Lower lobe of right lung (tissue), 2 donors: ENCODE measurements at places on chromosomes 11 and 22.

DNA sequence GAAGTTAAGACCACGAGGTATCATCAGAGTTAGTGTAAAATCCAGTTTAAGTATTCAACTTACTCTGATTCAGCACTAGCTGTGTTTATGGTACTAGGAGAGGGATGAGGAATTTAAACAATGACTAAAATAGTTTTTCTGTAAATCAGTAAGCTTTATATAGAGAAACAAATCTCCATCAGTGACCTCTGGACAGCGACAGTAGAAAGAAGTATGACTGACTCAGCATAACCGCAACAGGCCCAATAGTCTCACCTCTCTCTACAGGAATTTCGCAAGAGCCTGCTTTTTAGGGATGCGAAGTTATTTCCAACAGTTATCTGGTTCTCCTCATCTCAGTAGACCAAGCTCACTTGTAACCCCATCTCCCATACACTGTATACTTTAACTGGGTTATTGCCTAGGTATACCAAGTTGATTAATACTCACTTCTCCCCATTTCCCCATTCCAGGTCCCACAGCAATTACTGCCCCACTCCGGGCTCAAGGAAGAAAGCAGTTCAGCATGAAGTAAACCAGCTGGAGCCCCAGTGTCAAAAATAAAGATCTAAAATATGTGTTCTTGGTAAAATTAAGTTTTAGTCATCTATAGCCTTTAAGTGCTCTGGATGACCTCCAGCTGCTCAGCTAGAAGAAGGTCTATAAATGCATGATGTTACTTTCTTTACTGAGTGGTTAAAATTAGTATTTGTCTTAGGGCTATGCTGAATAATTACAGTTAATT is 770.6 kb upstream of the CCDC90B start:
- H3K4me3 ChIP-seq: no peak overlapping the region
- H3K4me1 ChIP-seq: no peaks in the 10 kb centered on the region
- H3K27ac ChIP-seq: no peak overlapping the region
- H3K27me3 ChIP-seq: no peaks in the 10 kb centered on the region

DNA sequence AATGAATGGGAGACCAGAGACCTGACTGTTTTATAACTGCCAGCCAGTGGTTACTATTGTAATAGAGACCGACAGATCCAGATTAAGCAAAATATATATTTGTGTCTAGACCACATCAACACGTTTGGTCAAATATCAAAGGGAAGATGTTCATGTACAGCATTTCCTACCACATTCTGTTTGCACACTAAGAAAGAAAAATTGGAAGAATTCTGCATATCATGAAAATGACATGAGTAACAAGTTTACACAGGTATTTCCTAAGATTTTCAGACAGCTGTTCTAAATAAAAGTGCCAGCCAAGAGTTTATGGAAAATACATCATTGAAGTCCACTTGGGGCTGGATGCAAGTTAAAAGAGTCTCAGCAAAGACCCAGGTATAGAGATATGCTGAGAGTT is 145.5 kb upstream of the ANO3 start:
- H3K27ac ChIP-seq: no peak overlapping the region
- DNase-seq: no peak
- no peaks in the 10 kb centered on the region for H3K27me3 ChIP-seq
- peaks cover 7% of the 10 kb centered on the region for H3K4me1 ChIP-seq
- H3K4me3 ChIP-seq: no peak overlapping the region

DNA sequence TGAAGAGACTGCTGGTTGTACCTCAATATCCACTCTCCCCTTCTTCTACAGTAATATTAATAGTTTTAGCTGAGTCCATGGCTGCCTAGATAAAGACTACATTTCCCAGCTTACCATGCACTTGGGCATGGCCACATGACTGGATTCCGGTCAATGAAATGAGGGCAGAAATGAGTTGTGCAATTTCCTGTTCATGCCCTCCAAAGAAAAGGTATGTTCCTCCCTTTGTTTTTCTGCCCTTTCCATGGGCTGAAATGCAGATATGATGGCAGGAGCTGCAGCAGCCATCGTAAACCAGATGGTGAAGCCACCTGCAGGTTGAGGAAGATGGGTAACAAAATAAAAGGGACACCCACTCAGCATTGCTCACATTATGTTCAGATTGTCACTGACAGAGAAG is 15.3 kb upstream of the ELFN2 start:
- H3K27ac ChIP-seq: no peak overlapping the region
- no peak overlapping the region for H3K4me3 ChIP-seq
- no peaks in the 10 kb centered on the region for H3K4me1 ChIP-seq
- peaks cover 12% of the 10 kb centered on the region for H3K27me3 ChIP-seq

GRCh38 chr22:39727541-39727940 is 157.0 kb downstream of the CACNA1I start:
- no peaks in the 10 kb centered on the region for H3K36me3 ChIP-seq
- peaks cover 28% of the 10 kb centered on the region for H3K27me3 ChIP-seq
- H3K4me1 ChIP-seq: no peaks in the 10 kb centered on the region
- no peak overlapping the region for H3K27ac ChIP-seq
- no peak for DNase-seq

GRCh38 chr11:70016666-70017367 is 61.3 kb upstream of the ANO1 start:
- no peak overlapping the region for H3K27ac ChIP-seq
- no peak overlapping the region for H3K4me3 ChIP-seq
- H3K36me3 ChIP-seq: no peaks in the 10 kb centered on the region
- peaks cover 4% of the 10 kb centered on the region for H3K27me3 ChIP-seq
- H3K4me1 ChIP-seq: no peaks in the 10 kb centered on the region
- no peak for DNase-seq
